Purkinje cell (primary cell): ENCODE measurements at places on chromosomes 11 and 22. TPM values are rescaled to one million over a fixed set of nuclear protein-coding genes. Genes with fewer than 3 reads are reported as not detected.

Gene CRYBB3
- polyA plus RNA-seq: not detected in 2 replicates

Gene YPEL1
- polyA plus RNA-seq: 2.1 and 2.5 TPM in 2 replicates

Gene ALG8
- 59.1 and 75.9 TPM in 2 replicates for polyA plus RNA-seq

Gene HMOX1
- polyA plus RNA-seq: not detected in 2 replicates

Gene BATF2
- polyA plus RNA-seq: not detected in 2 replicates

Gene DDTL
- polyA plus RNA-seq: 1.4 and 2.6 TPM in 2 replicates

Gene CFAP300
- polyA plus RNA-seq: 1.7 and 8.3 TPM in 2 replicates

Gene PRODH
- polyA plus RNA-seq: not detected in 2 replicates

Gene B3GAT1
- 24.6 and 25.4 TPM in 2 replicates for polyA plus RNA-seq

Gene TPBGL
- polyA plus RNA-seq: 1.0 TPM in 1 of 2 replicates, not detected in the other

Gene OR8D1
- polyA plus RNA-seq: not detected in 2 replicates

Gene RAB38
- not detected in 2 replicates for polyA plus RNA-seq

Gene LRRC74B
- not detected in 2 replicates for polyA plus RNA-seq

Gene SCN4B
- polyA plus RNA-seq: 5.4 and 7.2 TPM in 2 replicates

Gene ESAM
- 0.48 TPM in 1 of 2 replicates, not detected in the other for polyA plus RNA-seq

Gene CPT1B
- polyA plus RNA-seq: 0.88 and 1.2 TPM in 2 replicates

Gene CASP5
- not detected in 2 replicates for polyA plus RNA-seq

Gene PHOX2A
- not detected in 2 replicates for polyA plus RNA-seq

Gene LARGE1
- polyA plus RNA-seq: 191 and 256 TPM in 2 replicates

Gene PRAME
- polyA plus RNA-seq: not detected in 2 replicates

Gene PANX3
- polyA plus RNA-seq: not detected in 2 replicates

Gene TRIOBP
- 0.07 and 0.23 TPM in 2 replicates for polyA plus RNA-seq

Gene C11orf91
- polyA plus RNA-seq: not detected in 2 replicates

Gene INSC
- 3.4 and 8.8 TPM in 2 replicates for polyA plus RNA-seq

Gene USP47
- polyA plus RNA-seq: 29.7 and 33.2 TPM in 2 replicates

Gene FJX1
- 5.8 and 7.5 TPM in 2 replicates for polyA plus RNA-seq

Gene HORMAD2
- polyA plus RNA-seq: 1.3 TPM in 1 of 2 replicates, not detected in the other

Gene CCDC89
- not detected in 2 replicates for polyA plus RNA-seq

Gene CDC45
- 2.5 and 2.6 TPM in 2 replicates for polyA plus RNA-seq

Gene CSF2RB
- polyA plus RNA-seq: not detected in 2 replicates

Gene C1QTNF5
- polyA plus RNA-seq: not detected in 2 replicates

Gene OR4B1
- not detected in 2 replicates for polyA plus RNA-seq

Gene CLDN25
- polyA plus RNA-seq: not detected in 2 replicates

Gene SERPING1
- 9.1 and 24.1 TPM in 2 replicates for polyA plus RNA-seq

Gene OR6A2
- not detected in 2 replicates for polyA plus RNA-seq

Gene SMC1B
- not detected in 2 replicates for polyA plus RNA-seq

Gene TRIM49D1
- polyA plus RNA-seq: not detected in 2 replicates

Gene ESRRA
- 2.4 and 7.9 TPM in 2 replicates for polyA plus RNA-seq

Gene FERMT3
- not detected in 2 replicates for polyA plus RNA-seq

Gene NLRP14
- polyA plus RNA-seq: 0.07 TPM in 1 of 2 replicates, not detected in the other

Gene TBX10
- polyA plus RNA-seq: not detected in 2 replicates

Gene RIC3
- 62.9 and 66.1 TPM in 2 replicates for polyA plus RNA-seq

Gene C11orf87
- polyA plus RNA-seq: 216 and 251 TPM in 2 replicates

Gene C11orf52
- polyA plus RNA-seq: 1.7 TPM in 1 of 2 replicates, not detected in the other

Gene PLAAT2
- not detected in 2 replicates for polyA plus RNA-seq
